PC-9 (cell line): ENCODE measurements at places on chromosomes 13 and 19. TPM values are rescaled to one million over a fixed set of nuclear protein-coding genes. Genes with fewer than 3 reads are reported as not detected.

DNA sequence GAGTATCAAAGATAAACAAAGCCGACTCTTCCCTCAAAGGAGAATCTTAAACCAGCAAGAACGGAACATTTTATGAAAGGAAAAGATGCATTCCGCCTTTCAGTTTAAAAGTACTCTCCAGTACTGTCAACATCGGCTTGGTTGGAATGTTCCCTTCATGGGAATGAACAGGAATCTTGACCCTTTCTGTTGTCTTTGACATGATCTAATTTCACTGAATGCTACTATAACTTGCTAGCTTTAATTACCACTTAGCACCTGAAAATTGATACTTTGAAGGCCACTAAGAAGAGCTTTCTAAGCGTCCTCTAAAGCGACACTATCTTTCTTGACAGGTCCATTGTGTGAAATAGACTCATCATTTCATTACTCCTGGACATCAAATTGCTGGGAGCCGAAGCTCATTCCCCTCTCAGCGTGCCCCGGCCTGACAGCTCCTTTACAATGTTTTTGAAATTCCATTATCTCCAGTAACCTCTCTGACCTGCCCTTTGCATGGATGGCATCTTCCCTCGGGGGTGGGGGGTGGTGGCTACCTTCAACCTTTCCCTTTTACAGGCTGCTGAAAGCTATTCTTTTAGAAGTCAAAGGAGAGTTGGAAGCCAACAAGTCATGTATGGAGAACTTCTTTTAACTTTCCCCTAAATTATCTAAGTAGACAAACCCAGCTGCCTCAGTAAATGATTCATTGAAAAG lies 67.9 kb downstream of the EFNB2 start:
- peaks cover 11% of the 10 kb centered on the region for H3K4me1 ChIP-seq
- H3K27me3 ChIP-seq: no peaks in the 10 kb centered on the region
- H3K4me3 ChIP-seq: no peak overlapping the region
- H3K27ac ChIP-seq: no peak overlapping the region

DNA sequence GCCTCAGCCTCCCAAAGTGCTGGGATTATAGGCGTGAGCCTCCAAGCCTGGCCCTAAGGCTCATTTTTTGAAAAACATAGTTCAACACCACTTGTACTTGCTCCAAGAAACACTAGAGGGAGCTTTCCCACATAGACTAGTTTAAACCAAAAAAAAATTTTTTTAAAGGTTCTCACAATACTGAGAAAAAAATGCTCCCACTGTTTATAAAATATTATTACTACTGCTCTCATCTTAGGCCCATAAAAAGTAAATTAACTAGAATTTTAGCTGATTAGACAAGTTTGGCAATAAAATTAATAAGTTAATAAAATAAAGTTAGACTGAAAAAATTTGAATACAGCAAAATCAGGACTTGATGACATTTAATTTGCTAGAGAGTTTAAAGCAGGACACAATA lies 109.5 kb downstream of the TBC1D4 start:
- no peaks in the 10 kb centered on the region for H3K4me1 ChIP-seq
- no peak overlapping the region for H3K4me3 ChIP-seq
- H3K27me3 ChIP-seq: no peaks in the 10 kb centered on the region
- DNase-seq: peak; percentile 16
- H3K27ac ChIP-seq: no peak overlapping the region

- H3K4me1 ChIP-seq: no peaks in the 10 kb centered on the region
- no peak for DNase-seq
- H3K27ac ChIP-seq: no peak overlapping the region
- H3K36me3 ChIP-seq: no peaks in the 10 kb centered on the region
- H3K4me3 ChIP-seq: no peak overlapping the region
Observed at GRCh38 chr19:58350871-58351557, 2.3 kb downstream of the A1BG start.

DNA sequence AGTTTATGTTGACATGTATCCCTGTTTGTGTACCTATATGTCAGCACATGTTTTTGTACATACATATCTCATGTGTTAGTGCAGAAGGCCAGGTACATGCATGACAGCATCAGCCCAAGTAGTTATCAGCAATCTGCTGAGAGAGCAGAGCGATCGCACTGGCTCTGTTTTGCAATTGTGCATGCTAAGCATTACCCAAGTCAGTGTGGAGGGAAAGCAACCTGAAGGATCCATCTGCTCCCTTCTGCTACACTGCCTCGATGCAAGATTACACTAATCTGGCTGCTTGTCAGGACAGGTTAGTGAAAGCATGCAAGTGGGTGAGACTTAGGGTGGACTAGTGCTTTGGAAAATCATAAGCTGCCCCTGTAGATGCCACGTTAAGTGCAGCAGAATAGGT lies 211.8 kb downstream of the PCCA start:
- H3K4me3 ChIP-seq: no peak overlapping the region
- H3K4me1 ChIP-seq: no peaks in the 10 kb centered on the region
- H3K27ac ChIP-seq: no peak overlapping the region
- no peak for DNase-seq
- no peaks in the 10 kb centered on the region for H3K36me3 ChIP-seq

DNA sequence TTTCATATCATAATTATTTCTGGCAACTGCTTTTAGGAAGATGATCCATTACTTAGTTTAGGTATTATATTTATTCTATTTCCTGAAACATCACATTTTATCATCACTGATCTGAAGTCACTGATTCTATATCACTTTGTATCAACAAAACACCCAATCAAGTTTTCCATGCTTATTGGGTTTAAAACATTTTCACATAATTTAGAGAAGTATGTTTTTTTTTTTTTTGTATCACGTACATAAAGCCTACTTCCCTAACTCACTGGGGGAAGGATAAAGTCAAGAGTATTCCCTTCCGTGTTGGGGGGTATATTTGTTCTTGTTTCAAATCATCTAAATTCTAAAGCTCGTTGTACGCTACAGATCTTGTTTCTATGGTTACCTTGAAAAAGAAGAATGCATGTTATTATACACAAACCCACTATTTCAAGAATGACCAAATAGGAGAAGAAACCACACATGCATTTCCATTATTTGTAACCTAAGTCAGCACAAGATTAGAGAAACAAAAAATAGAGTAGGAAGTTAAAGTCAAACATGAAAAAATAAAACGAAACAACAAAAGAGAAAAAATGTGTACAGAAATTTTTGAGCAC lies 637.2 kb upstream of the MIR17HG start:
- no peaks in the 10 kb centered on the region for H3K27me3 ChIP-seq
- no peak overlapping the region for H3K27ac ChIP-seq
- no peak overlapping the region for H3K4me3 ChIP-seq
- H3K4me1 ChIP-seq: no peaks in the 10 kb centered on the region

GRCh38 chr13:97621631-97622030 lies 187.7 kb downstream of the RAP2A start:
- DNase-seq: no peak
- no peak overlapping the region for H3K27ac ChIP-seq
- no peaks in the 10 kb centered on the region for H3K36me3 ChIP-seq

GRCh38 chr19:40312533-40312932 lies 27.4 kb upstream of the AKT2 start:
- H3K27ac ChIP-seq: no peak overlapping the region
- H3K4me3 ChIP-seq: no peak overlapping the region
- no peak for DNase-seq
- no peaks in the 10 kb centered on the region for H3K27me3 ChIP-seq
- H3K4me1 ChIP-seq: no peaks in the 10 kb centered on the region

GRCh38 chr13:105665284-105665683 lies 870.2 kb downstream of the EFNB2 start:
- no peaks in the 10 kb centered on the region for H3K36me3 ChIP-seq
- no peak for DNase-seq
- no peak overlapping the region for H3K27ac ChIP-seq
- H3K27me3 ChIP-seq: no peaks in the 10 kb centered on the region

GRCh38 chr13:112658808-112659207 lies 31.0 kb upstream of the ATP11A start:
- no peak overlapping the region for H3K27ac ChIP-seq
- DNase-seq: no peak
- no peaks in the 10 kb centered on the region for H3K27me3 ChIP-seq
- no peak overlapping the region for H3K4me3 ChIP-seq
- no peaks in the 10 kb centered on the region for H3K4me1 ChIP-seq
- no peaks in the 10 kb centered on the region for H3K36me3 ChIP-seq

DNA sequence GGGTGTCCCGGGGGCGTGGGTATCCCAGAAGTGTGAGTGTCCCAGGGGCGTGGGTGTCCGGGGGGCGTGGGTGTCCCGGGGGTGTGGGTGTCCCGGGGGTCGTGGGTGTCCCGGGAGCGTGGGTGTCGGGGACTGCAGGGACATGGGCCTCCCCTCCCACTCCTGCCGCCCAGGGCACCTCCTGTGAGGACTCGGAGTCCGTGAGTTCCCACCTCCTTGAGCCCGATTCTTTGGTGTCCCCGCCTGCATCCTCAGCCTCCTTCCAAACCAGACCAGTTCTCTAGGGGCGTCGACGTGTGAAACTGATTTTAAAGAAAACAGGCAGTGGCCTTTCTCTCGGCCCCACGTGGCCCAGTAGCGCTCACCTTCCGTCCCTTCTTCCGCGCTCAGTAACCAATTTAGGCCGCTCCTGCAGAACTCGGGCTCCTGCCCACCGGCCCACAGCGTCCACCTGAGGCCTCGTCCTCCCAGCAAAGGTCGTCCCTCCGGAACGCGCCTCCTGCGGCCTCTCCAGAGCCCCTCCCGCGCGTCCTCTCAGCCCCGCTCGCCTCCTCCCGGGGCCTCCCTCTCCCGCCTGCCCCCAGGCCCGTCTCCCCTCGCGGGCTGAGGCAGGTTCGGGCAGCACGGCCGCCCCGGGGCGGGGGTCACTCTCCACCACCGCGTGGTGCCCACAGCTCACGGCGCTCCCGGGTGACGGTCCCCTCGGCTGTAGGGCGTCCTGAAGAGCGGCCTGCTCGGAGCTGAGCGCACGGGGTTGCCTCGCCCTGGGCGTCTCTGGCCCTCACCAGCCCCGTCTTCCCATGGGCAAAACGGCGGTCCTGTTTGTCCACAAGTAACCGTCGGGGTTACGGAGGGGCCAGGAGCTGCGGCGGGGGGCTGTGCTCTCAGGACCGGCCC lies 3.8 kb downstream of the F7 start:
- no peak overlapping the region for H3K4me3 ChIP-seq
- no peaks in the 10 kb centered on the region for H3K36me3 ChIP-seq
- peaks cover 8% of the 10 kb centered on the region for H3K27me3 ChIP-seq
- DNase-seq: no peak

GRCh38 chr13:26568132-26568815 lies 10.8 kb downstream of the WASF3 start:
- no peak overlapping the region for H3K27ac ChIP-seq
- no peak for DNase-seq
- H3K4me3 ChIP-seq: no peak overlapping the region
- no peaks in the 10 kb centered on the region for H3K36me3 ChIP-seq
- H3K27me3 ChIP-seq: no peaks in the 10 kb centered on the region

DNA sequence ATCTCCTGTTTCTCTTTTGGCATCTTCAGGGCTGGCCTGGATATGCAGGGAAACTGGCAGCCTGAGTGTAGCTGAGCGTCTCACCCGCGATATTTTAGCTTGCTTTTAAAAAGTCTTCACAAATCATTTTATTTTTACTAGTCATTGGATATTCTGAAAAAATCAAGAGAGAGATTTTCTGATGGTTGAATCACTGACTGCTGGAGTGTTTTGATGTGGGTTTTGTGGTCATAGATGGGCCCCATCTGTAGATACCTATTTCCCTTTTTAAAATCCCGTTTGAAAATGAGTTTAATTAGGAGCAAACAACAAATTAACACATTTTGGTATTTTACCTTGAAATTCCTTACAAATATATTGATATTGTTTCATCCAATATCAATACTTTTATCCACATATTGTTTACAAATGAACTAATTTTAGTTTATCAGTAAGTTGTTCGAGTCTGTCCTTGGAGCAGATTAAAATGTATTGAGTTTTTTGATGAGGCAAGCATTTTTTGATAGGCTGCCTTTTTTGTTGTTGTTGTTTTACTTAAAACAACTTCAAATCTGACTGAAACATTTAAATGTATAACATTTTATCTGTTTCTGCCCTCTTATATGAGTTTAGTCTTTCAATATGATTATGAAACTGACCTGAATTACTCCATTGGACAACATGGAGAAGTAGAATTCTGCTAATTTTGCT lies 21.5 kb upstream of the OXGR1 start:
- no peaks in the 10 kb centered on the region for H3K36me3 ChIP-seq
- H3K4me1 ChIP-seq: no peaks in the 10 kb centered on the region
- no peak overlapping the region for H3K4me3 ChIP-seq
- no peak overlapping the region for H3K27ac ChIP-seq
- no peaks in the 10 kb centered on the region for H3K27me3 ChIP-seq
- no peak for DNase-seq

- no peak overlapping the region for H3K27ac ChIP-seq
- DNase-seq: no peak
- no peak overlapping the region for H3K4me3 ChIP-seq
Observed at GRCh38 chr13:43877766-43878165, 1.8 kb downstream of the CCDC122 start.

- H3K36me3 ChIP-seq: no peaks in the 10 kb centered on the region
- H3K27me3 ChIP-seq: no peaks in the 10 kb centered on the region
- peaks cover 11% of the 10 kb centered on the region for H3K4me1 ChIP-seq
- no peak overlapping the region for H3K4me3 ChIP-seq
- peak overlapping the region; percentile 65 for H3K27ac ChIP-seq
Observed at GRCh38 chr13:75685239-75685697, 49.1 kb downstream of the LMO7 start.

GRCh38 chr13:49546561-49546960 lies 38.8 kb downstream of the RCBTB1 start:
- H3K4me3 ChIP-seq: no peak overlapping the region
- H3K27ac ChIP-seq: no peak overlapping the region
- DNase-seq: no peak
- H3K27me3 ChIP-seq: no peaks in the 10 kb centered on the region
- no peaks in the 10 kb centered on the region for H3K4me1 ChIP-seq

GRCh38 chr13:33629605-33630360 lies 188.2 kb upstream of the RFC3 start:
- no peak overlapping the region for H3K27ac ChIP-seq
- no peak overlapping the region for H3K4me3 ChIP-seq
- no peaks in the 10 kb centered on the region for H3K4me1 ChIP-seq
- DNase-seq: no peak
- H3K27me3 ChIP-seq: no peaks in the 10 kb centered on the region

TMIGD2 gene
- total RNA-seq: not detected in 2 replicates

CNMD gene
- total RNA-seq: not detected in 2 replicates

LRRC25 gene
- total RNA-seq: not detected in 2 replicates

OR10H5 gene
- not detected in 2 replicates for total RNA-seq

ANKRD27 gene
- total RNA-seq: 55.5 and 59.6 TPM in 2 replicates

FAM32A gene
- 44.3 and 66.5 TPM in 2 replicates for total RNA-seq

MBNL2 gene
- 57.7 and 91.3 TPM in 2 replicates for total RNA-seq

AP3D1 gene
- 75.5 and 87.2 TPM in 2 replicates for total RNA-seq

SH2D3A gene
- total RNA-seq: 43.3 and 43.4 TPM in 2 replicates

ZSCAN5B gene
- not detected in 2 replicates for total RNA-seq

BST2 gene
- 2.7 and 3.3 TPM in 2 replicates for total RNA-seq

MEDAG gene
- not detected in 2 replicates for total RNA-seq

TLE6 gene
- 0.90 and 1.1 TPM in 2 replicates for total RNA-seq

HPN gene
- 12.3 and 19.2 TPM in 2 replicates for total RNA-seq
